Thoracic aorta (tissue), 2 donors: ENCODE measurements at places on chromosomes 11 and 22. TPM values are rescaled to one million over a fixed set of nuclear protein-coding genes. Genes with fewer than 3 reads are reported as not detected.

Gene RFPL1
- total RNA-seq, result not detected

Gene IGF2
- total RNA-seq, result 39.4 TPM

Gene SNX15
- 22.7 TPM for total RNA-seq

Gene MYEOV
- 1.3 TPM for total RNA-seq

Gene OR4C6
- not detected for total RNA-seq

Gene BATF2
- total RNA-seq, result 0.92 TPM

Gene MRPL40
- total RNA-seq, result 6.8 TPM

Gene RAG1
- 0.28 TPM for total RNA-seq

Gene GRM5
- total RNA-seq, result 8.6 TPM

Gene OR51E2
- not detected for total RNA-seq

Gene LPXN
- 14.8 TPM for total RNA-seq

Gene OR8D1
- total RNA-seq, result not detected

Gene INCENP
- total RNA-seq, result 8.8 TPM

Gene FDXACB1
- 1.8 TPM for total RNA-seq

Gene TCN1
- not detected for total RNA-seq

Gene MIOX
- total RNA-seq, result not detected

Gene MYRF
- 5.1 TPM for total RNA-seq

Gene APIP
- total RNA-seq, result 16.9 TPM

Gene INS
- not detected for total RNA-seq

Gene RAB3IL1
- total RNA-seq, result 20.8 TPM

Gene OTOG
- total RNA-seq, result not detected

Gene ZBTB3
- total RNA-seq, result 6.2 TPM

Gene SUSD2
- total RNA-seq, result 43.2 TPM

Gene CASP12
- 4.7 TPM for total RNA-seq

Gene ST14
- total RNA-seq, result 6.9 TPM

Gene CNIH2
- total RNA-seq, result not detected

Gene PKP3
- 2.0 TPM for total RNA-seq

Gene NLRP6
- 5.6 TPM for total RNA-seq

Gene KRTAP5-8
- 0.68 TPM for total RNA-seq

Gene ME3
- 62.5 TPM for total RNA-seq

Gene TMPRSS6
- not detected for total RNA-seq

Gene MPEG1
- 29.8 TPM for total RNA-seq

Gene SORL1
- 26.9 TPM for total RNA-seq

Gene CALCA
- total RNA-seq, result 3.1 TPM

Gene KCNK7
- total RNA-seq, result 0.95 TPM

Gene SEPTIN3
- total RNA-seq, result not detected

Gene WBP2NL
- total RNA-seq, result not detected

Gene OR6M1
- not detected for total RNA-seq

Gene LMO1
- total RNA-seq, result not detected

Gene KRTAP5-9
- not detected for total RNA-seq

Gene ALKBH8
- 16.8 TPM for total RNA-seq

Gene RGL4
- total RNA-seq, result not detected

Gene MMP12
- total RNA-seq, result not detected

Gene EWSR1
- total RNA-seq, result 225 TPM
